ENCODE measurements at places on chromosomes 6 and 20. TPM values are rescaled to one million over a fixed set of nuclear protein-coding genes. Genes with fewer than 3 reads are reported as not detected.

GRCh38 chr20:21523895-21524294, 10.0 kb upstream of the NKX2-2 start:
- no peak for DNase-seq

GRCh38 chr20:32635764-32636163, 38.0 kb downstream of the C20orf203 start:
- DNase-seq: no peak

Gene GJA1
- total RNA-seq: 59.4 TPM

Gene RTF2
- 131 TPM for total RNA-seq

Measured in A172 (cell line).